Stimulated activated CD4-positive, alpha-beta T cell treated with anti-CD3 and anti-CD28 coated beads, Interleukin-4, amount 100 ng/mL, for 24 hours (primary cell): ENCODE measurements at places on chromosomes 2 and 18.

DNA sequence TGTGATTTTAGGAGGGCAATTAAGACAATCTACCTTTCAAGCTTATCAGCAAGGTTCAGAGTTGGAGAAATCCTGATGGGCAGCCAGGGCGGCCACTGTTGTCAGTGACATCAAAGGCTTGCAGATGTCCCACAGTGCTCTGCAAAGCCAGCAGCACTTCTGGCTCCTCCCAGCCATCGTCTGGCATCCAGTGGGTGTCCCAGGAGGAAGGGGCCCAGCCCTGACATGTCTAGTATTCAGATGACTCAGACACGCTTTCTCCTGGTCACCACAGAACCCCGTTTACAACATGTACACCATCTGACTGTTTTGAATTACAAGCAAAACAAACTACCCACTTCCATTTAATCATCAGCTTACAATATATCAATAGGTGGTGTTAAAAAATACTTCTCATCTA, 61.4 kb downstream of the CYRIA start:
- DNase-seq: no peak

DNA sequence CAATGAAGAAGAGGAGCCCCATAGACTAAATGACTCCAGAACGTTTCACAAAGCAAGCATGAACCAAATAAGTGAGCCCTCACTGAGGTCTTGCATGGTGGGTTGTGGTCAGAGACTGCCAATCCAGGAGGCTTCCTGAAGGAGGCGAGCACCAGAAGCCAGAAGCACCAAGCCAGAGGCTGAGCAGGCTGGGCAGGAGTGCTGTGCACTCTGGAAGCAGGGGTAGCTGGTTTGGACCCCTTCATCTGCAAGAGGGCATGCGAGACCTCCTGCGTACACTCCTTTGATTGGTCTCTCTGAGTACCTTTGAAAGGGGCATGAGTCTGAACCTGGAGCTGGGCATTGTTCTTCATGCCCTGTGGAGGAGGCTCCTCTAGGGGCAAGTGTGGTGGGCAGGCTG, 192.5 kb downstream of the HAUS1 start:
- DNase-seq: no peak

- DNase-seq: no peak
Measured at GRCh38 chr2:182481676-182482075, 54.8 kb upstream of the PDE1A start.

DNA sequence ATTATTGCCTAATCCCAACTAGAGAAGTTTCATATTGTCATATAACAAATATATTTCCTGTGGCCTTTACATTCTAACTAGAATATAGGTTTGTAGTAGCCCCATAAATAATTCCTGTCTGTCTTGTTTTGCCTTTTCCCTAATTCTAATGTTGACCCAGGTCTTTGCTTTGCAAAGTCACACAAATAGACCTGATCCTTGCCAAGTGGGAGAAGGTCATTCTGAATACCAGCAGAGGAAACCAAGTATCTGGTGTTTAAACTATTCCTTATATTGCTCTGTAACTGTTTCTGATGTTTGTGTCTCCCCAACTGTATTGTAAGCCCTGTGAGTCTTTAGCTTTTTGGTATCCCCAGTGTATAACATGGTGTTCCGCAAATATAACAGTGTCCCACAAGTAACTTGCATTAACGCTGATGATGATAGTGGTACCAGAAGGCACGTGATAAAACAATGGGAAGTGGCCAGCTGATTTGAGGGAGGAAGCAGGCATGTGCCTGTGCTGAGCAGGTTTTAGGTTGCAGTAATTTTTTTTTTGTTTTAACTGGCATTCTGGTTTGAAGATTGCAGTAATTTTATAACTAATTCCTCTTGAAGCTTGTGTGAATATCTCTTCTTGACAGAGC, 11.1 kb downstream of the HADHB start:
- no peak for DNase-seq

GRCh38 chr2:231732604-231733003, 24.3 kb downstream of the PTMA start:
- DNase-seq: no peak

DNA sequence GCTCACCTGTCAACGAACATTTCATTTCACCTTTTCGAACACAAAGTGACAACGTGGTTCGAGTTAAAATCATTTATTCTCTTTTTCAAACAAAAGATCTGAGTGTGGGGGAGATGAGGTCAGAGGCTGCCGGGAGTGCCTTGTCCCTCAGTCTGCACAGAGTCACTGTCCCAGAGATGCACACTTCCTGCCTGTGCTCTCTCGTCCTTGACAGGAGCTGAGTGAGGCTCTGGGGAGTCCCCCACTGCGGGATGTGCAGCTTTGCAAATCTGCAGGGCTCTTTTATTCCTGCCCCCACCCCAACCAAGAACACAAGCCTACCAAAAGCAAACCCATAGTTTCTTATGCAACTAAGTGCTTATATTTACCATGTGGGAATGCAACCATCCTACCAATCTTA, 497.8 kb downstream of the EIPR1 start:
- DNase-seq: no peak

GRCh38 chr2:144430722-144431391, 89.1 kb downstream of the ZEB2 start:
- no peak for DNase-seq

DNA sequence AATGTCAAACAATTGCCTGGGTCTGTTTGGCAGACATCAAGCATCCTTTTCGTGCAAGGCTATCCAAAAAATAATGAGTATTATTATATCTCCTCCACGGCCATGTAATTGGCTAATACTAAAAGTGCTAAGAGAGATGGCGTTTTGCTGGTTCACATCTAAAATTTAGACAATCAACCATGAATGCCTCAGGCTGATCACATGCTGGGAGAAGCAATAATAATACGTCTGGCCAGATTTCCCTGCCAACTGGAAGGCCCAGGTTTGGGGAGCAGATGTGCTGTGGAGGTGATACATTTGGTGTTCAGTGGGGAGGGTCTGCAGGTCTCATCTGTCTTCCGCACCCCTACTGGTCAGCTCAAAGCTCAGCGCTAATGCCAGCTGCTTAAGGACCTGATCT, 60.3 kb upstream of the CREB1 start:
- DNase-seq: no peak

GRCh38 chr2:128702616-128703015, 383.9 kb upstream of the HS6ST1 start:
- no peak for DNase-seq

GRCh38 chr2:56192664-56193305, 9.0 kb downstream of the CCDC85A start:
- DNase-seq: no peak

DNA sequence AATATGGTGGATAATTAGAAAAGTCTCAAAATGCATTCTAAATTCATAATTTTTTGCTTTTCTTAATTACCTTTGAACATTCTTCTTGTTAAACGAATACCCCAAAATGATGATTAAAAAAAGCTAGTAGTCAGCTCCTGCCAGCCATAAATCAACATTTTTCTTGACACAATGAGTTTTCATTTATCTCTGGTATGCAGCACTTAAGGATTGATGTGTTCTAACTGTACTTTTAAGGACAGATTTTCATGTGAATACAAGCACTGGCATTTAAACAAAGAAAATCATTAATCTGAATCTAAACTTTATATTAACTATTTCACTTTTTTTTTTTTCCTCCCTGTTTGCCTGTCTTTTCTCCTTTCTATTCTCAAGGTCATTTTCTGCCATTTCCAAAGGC, 976.8 kb downstream of the TMEM182 start:
- DNase-seq: no peak

DNA sequence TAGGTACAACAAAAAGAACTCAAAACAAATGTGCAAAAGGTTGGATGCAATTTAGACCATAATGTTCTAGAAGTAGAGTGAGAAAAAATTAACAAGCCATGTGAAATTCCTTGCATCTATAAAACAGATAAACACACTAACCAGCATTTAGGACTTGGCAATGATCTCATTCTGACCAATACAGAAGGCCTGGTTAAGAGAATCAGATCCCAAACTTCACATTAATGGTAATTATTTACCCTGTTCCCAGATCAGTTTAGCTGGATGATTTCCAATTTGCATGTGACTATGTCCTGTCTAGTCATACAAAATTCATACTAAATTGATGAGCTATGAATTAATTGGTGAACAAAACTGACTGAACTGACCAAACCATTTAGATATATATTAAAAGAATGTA, 98.4 kb upstream of the FIGN start:
- no peak for DNase-seq

DNA sequence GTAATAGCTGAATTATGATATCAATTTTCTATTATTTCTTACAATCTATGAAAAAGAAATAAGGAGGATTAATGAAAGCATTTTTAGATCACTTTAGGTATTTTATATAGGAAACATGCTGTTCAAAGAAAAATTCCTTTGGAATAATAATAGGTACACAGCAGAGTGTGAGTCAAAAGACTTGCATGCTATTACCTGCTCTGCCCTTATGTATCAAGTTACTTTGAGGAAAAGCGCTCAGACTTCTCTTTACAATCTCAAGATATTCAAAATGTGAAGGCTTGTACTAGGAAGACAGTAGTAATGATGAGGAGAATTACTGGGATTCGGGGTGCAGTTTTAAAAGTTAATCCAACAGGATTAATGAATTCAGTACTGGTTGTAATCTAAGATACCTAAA, 29.1 kb upstream of the RNU4ATAC start:
- DNase-seq: no peak

DNA sequence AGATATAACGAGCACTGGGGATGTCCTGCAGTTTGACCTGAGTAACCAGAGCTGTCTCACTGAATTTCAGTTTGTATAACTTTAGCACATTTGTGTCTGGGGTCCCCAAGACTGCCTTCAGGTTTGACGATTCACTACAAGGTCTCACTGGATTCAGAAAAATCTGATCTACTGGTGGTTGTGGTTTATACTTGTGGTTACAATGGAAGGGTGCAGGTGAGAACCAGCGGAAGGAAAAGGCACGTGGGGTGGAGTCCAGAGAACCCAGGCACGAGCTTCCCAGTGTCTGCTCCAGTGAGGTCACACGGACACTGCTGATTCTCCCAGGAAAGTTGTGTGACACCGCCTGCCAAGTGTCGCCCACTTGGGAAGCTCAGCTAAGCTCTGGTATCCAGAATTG, 126.0 kb downstream of the ZNF236 start:
- no peak for DNase-seq

DNA sequence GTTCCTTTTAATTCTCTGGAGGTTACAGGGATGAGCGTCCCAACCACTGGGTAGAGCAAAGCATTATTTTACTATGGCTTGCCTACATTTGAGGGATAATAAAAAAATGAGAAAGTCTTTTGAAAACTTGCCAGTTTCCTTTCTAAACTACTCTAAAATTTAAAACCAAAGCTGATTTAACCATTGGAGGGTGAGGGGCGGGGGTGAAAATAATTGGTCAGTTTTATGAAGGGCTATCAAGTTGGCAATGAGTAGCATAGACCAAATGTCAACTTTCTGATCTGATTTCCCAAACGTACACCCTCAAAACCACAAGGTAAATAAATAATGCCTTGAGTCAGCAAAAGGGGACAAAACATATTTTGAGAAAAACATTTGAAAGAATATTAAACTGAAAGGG, 85.7 kb upstream of the STK17B start:
- DNase-seq: no peak

DNA sequence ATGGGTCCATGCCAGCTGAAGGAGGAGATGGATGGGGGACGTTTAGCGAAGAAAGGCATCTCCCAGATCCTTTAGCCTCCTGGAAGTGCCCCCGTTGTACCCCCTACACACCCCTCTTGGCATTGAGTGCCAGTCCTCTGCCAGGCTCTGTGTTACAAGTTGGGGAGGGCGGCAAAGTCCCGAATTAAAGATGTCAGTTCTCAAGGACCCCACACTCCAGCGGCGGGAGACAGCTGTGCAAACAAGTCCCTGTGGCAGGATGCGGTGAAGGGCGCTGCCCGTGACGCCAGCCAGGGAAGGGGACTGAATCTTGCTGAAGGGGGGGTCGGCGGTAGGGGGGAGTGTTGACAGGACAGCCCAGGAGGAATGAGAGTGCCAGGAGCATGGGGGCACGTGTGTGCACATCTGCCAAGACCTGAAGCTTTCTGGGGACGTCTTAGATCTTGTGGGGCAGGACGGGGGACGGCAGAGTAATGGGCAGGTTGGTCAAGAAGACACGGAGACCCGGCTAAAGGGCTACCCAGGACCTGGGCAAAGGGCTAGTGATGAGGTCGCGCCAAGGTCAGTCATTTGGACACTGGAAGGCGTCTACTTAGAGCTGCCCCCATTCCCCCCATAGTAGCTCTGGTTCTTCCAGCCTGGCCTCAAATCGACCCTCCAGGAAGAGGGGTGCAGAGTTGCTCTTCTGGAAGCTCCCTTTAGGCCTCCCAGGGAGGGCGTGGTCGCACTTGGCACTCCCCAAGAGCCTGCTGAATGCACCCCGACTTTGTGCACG, 2.8 kb upstream of the CTDSP1 start:
- DNase-seq: peak; percentile 59

DNA sequence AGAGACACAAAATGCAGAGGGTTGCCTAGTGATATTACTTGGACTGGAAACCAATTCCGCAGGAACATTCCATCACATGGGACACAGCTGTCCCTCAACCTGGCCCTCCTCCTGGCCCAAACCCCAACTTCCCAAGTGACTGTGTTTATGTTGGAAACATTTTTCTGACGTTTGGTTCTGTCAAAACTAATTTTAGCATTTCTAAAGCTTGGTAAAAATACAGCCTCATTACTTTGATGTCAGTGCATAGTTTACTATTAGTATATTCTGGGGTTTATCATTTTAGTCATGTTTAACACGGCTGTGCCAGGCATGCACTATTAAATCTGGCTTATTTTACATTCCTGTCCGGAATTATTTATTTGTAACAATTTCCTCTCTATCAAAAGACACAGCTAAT, 69.9 kb downstream of the GLI2 start:
- DNase-seq: no peak

GRCh38 chr2:55865096-55865835, 58.3 kb downstream of the EFEMP1 start:
- no peak for DNase-seq

- DNase-seq: no peak
Measured at GRCh38 chr2:42054714-42055430, 7.1 kb downstream of the PKDCC start.

GRCh38 chr18:79043288-79043687, 25.9 kb upstream of the ATP9B start:
- no peak for DNase-seq

- no peak for DNase-seq
Measured at GRCh38 chr2:133940134-133940533, 313.7 kb upstream of the MGAT5 start.

- DNase-seq: no peak
Measured at GRCh38 chr2:45441571-45441970, 169.5 kb downstream of the SRBD1 start.

DNA sequence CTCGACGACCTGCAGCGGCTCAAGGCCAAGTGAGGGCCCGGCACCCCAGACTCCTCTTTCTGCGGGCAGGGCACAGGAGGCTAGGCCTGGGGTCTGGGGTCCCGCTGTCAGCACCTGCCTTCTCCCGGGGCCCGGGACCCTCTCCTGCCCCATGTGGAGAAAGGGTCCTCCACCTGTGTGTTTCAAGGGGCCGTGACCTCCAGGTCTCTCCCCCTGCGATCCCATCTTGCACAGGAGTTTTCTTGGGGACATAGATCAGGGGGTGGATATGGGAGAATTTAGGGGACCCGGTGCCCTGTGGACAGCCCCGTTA, 791 bp downstream of the DES start:
- DNase-seq: no peak

GRCh38 chr2:23414871-23415270, 29.9 kb downstream of the KLHL29 start:
- no peak for DNase-seq
